ENCODE measurements at places on chromosomes 1 and 21.

DNA sequence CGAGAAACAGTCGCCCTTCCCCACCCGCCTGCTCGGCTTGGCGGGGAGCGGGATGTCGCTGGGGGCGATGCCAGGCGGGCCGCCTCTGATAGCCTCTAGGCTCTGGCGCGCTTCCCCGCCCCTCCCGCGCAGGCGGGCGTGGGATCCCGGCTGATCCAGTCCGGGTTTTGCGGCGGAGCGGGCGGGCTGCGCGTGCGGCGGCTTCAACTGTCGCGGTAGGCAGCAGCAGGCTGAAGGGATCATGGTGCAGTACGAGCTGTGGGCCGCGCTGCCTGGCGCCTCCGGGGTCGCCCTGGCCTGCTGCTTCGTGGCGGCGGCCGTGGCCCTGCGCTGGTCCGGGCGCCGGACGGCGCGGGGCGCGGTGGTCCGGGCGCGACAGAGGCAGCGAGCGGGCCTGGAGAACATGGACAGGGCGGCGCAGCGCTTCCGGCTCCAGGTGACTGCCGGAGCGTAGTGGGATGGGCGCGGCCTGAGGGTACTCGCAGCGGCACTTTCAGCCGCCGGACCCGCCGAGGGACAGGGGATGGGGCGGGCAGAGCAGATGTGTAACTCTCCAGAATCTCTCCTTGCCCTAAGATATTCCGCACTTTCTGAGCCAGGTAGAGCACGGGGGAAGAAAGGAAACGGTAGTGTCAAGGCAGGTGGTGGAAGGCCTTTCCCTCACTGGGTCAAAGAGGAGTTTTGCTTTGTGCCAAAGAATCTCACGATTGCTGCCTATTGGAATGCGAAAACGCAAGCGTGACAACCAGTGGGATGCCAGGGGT is at the start of gene FAAH:
Gene FAAH, plus strand, starts transcription at position 210 of the 764 bp plus-strand sequence. Its CDS starts 32 bp downstream, at position 242.
- peak; percentile 72 for DNase-seq

- no peak for DNase-seq
Measured at GRCh38 chr1:160260406-160261382, 1.7 kb downstream of the DCAF8 start.

DNA sequence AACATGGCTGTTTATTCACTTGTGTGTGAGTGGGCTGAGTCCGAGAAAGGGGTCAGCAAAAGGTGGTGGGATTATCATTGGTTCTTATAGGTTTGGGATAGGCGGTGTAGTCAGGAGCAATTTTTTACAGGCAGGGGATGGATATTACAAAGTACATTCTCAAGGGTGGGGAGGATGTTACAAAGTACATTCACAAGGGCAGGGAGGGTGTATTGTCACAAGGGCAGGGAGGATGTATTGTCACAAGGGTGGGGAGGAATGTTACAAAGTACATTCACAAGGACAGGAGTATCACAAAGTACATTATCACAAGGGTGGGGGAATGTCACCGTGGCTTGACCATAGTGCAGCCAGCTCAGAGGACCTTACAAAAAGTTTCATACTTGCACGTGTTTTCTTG is 31.1 kb upstream of the ITLN2 start:
- no peak for DNase-seq

- no peak for DNase-seq
Measured at GRCh38 chr1:225612287-225612686, 40.6 kb downstream of the ENAH start.

- no peak for DNase-seq
Measured at GRCh38 chr1:153057375-153057774, at the start of gene SPRR2A. Gene SPRR2A (minus strand): TSS chr1:153057512. CDS start chr1:153056735, 777 bp downstream.

GRCh38 chr1:85116856-85117255 is 68.6 kb upstream of the MCOLN3 start:
- DNase-seq, result no peak

GRCh38 chr1:171286032-171286705 is 27.8 kb upstream of the FMO4 start:
- no peak for DNase-seq

DNA sequence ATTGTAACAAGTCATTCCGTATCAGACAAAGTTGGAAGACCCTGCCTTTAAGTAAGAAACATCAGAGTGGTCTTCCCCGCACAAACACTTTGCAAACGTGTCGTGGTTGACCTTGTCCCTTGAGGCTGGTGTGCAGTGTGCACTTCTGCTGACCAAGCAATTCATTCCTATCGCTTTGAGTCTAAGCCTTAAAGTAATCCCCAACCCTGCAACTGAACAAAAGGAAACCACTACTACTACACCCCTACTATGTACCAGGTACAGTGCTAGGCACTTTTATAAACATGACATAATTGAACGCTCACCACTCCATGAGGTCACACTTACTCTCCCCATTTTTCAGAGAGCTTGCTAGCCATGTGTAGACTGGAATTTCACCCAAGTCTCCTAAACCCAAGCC is 10.6 kb downstream of the ITPKB start:
- DNase-seq, result no peak

- DNase-seq, result no peak
Measured at GRCh38 chr21:27582246-27582947, 615.5 kb upstream of the ADAMTS5 start.

DNA sequence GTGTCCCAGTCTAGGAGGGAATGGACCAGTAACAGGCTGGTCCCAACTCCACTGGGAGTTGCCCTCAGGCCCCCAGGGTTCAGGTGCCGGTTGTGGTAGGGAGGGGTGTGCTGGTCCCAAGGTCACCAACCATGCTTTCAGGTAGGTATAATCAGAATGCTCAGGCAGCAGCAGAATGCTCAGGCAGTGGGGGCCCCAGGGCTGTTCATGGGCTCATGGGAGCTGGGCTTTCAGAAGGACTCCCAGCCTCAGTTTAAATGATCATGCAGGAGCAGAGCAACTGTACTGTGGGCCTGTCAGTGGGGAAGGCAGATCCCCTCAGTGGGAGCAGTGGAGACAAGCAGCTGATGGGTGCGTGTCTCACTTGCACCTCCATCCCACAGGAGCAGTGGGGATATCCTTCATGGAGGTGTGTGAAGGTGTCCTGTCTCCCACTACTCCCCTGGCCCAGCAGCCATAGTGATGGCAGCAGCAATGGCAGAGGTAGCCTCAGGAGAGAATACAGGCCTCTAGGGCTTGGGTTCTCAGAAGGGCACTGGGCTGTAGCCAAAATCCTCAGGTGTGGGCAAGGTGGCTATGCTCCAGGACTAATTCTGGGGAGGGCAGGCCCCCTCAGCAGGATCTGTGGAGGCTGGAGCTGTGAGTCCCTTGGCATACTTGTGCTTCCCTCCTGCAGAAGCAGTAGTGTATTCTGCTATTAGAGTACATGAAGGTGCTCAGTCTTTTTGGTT is 917.3 kb upstream of the B3GALT2 start:
- DNase-seq, result no peak

GRCh38 chr1:156821801-156822200 is 5.2 kb upstream of the SH2D2A start:
- DNase-seq, result no peak

GRCh38 chr1:23426828-23427227 is 2.3 kb upstream of the TCEA3 start:
- no peak for DNase-seq

DNA sequence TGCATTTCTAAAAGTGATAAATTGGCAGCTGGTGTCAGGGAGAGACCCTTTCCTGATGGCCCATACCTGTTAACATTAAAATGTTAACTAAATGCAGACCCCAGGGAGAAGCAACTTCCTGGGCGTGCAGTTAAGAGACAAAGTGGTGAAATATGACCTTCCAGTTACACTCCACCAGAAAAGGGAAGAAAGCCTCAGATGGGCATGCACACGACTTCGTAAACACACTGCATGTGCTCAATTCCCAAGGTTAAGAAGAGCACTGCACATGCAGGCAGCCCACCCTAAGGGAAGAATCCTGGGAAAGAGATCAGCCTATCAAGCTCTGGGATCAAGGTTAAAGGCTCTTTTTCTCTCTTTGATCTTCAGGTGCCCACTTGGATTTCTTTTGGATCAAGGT is 9.7 kb upstream of the GBP6 start:
- DNase-seq, result no peak

GRCh38 chr1:84539972-84540371 is 33.6 kb upstream of the GNG5 start:
- no peak for DNase-seq

DNA sequence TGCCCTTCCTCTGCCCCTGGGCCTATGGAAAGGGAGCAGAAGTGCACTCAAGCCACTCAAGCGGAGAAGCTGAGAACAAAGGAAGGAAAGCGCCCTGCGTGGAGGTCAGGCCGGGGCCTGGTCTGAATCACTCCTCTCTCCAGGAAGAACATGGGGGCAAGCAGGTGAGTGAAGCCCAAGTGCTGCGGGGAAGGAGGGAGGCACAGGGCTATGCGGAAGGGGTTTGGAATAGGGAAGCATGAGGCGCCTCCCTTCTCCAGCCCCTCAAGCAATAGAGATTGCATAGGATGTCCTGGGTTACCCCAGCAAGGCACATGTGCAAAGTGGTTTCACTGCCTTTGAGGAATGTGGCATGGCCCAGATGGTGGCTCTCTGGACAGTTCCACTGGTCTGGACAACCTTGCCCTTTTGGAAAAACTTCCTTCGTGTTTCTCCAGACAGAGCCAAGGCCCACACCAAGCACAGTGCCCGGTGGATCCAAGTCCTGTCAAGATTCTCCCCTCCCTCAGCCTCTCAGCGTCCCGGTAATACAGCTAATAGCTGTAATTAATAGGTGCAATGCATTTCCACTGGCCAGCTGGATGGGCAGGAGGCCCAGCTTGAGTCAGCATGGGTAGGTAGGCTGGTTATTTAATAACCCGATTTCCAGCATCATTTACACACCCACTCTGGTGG is 13.7 kb downstream of the BLACAT1 start:
- no peak for DNase-seq

GRCh38 chr1:38474738-38475623 is 384.6 kb downstream of the RRAGC start:
- no peak for DNase-seq

DNA sequence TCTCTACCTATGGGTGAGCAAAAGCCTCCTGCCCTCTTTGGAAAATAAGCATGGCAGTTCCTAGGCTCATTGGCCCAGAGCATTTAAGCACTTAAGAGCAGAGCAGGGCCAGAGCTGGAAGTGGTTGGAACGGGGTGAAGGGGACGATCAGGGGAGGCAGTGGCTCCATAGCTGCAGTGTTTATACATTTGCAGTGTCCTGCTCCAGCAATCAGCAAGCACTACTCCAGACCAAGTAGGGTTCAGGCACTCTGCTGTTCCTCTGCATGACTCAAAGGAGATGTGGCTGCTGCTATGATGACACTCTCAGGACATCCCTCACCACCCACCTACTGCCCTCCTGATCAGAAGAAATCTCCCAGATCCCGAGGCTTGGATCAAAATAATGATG is 55.0 kb downstream of the TRABD2B start:
- DNase-seq, result no peak

- no peak for DNase-seq
Measured at GRCh38 chr1:211376807-211377470, 50.3 kb downstream of the TRAF5 start.

GRCh38 chr1:116772648-116773045 is 18.4 kb downstream of the CD2 start:
- DNase-seq, result no peak

All from BE2C (cell line).